Central memory CD4-positive, alpha-beta T cell (primary cell): ENCODE measurements at places on chromosomes 6 and 20.

DNA sequence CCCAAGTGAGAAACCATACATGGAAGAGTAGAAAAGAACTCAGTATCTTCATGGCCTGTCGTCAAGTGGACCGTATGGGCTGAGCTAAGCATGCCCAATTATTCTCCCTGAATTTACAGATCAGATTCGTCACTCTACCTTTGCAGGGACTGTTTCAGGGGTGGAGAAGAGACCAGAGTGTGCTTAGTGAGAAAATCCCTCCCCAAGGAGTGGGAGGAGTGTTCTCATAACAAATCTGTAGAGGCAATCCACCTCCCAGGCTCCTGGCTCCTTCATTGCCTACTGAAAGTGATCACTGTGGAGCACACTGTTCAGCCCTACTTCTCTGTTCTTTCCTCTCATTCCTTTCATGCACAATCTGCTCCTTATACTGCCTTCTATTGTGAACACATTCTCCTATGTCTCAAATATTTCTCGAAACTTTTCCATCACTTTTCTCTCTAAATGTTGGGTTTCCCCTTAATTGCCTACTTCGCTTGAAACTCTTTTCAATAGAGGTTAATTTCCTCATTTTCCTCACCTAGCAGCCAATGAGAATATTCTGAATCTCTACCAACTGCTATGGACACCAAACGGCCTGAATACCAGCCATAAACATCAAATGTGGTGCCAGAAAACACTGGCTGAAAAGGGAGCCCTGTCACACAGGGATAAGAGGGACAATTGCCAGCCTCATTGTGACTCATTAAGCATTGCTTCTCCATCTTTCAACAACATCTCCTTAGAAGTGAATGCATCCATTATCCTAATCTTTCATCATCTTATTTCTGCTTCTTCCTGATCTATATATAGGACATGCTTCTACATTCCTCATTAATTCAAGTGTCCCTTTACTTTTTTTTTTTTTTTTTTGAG is 398.3 kb downstream of the UTRN start:
- no peak for DNase-seq

- DNase-seq, result no peak
These were observed 151.7 kb upstream of the CEP162 start for GRCh38 chr6:84379142-84379541.

- no peak for DNase-seq
These were observed 430 bp upstream of the SOX18 start for GRCh38 chr20:64049878-64050260.

DNA sequence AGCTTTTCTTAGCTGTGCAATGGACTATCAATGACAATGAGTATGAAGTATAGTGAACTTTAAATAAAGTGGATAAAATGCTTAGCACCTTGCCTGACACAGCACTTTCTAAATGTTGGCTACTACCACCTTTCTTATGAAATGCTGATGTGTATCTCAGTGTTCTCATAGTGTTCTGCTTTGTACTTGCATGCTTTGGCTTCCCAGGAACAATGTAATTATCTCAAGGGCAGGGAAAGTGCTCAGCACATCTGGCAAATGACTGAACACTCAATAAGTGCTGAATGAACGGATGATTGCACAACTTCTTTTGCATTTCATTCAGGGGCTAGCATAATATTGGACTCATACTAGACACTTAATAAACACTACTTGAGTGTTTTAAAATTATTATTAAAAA is 28.2 kb upstream of the NOX3 start:
- no peak for DNase-seq

- no peak for DNase-seq
These were observed 1336.7 kb upstream of the CITED2 start for GRCh38 chr6:140711019-140711613.

- DNase-seq, result no peak
These were observed 30.4 kb downstream of the IBTK start for GRCh38 chr6:82217018-82217586.

DNA sequence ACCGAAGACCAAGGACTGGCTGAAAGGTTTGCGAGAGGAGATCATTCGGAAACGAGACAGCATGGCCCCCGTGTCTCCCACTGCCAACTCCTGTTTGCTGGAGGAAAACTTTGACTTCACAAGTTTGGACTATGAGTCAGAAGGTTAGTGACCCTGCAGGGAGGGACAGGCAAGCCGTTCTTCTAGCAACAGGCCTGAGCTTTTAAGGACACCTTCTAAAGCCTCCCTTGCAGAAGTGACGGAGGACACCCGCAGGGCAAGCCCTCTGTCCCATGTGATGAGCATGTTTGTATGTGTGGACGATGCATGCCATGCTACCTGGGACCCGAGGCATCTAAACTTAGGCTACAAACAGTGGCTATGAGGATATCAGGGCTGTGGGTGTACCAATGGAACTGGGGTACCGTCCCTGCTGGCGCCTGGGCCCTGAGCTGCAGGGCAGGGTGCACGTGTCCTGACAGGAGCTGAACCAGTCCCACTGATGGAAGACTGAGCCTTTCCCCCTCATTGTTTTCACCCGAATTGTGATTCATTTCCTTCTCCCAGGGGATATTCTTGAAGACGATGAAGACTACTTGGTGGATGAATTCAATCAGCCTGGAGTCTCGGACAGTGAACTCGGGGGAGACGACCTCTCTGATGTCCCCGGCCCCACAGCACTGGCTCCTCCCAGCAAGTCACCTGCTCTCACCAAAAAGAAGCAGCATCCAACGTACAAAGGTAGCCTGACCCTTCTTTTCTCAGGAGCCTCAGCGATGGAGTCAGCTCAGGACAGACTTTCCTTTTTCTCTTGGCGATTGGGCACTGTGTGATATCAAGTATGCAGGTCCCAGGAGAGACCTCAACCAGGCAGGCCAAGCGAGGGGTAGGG is 84.4 kb downstream of the SERAC1 start:
- no peak for DNase-seq

DNA sequence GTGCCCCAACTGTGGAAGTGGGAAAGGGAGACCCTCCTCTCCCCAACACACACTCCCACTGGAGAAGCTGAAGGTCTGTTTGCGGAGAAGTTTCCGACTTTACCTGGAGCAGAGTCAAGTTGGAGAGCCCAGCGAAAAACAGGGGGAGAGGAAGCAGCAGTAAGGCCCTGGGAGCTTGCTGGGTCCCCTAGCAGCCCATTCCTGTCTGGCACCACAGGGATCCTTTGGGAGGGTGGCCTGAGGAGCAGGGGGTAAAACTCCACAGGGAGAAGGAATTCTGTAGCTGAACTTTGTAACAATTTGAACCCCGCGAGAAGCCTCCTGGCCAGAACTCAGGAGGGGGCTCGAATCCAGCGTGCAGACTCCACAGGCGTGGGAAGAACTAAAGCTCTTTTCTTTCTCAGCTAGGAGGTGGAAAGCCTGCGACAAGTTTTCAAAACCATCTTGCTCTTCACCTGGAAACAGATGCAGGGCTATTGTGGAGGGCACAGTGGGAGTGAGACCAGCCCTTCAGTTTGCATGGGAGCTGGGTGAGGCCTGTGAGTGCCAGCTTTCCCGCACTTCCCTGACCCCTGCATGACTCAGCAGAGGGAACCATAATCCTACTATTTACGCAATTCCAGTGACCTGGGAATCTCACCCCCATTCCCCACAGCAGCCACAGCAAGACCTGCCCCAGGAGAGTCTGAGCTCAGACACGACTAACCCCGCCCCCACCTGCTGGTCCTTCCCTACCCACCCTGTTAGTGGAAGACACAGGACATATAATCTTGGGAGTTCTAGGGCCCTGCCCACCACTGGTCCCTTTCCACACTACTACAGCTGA is 25.8 kb downstream of the SERPINB9 start:
- no peak for DNase-seq

GRCh38 chr6:166500246-166500645 is 86.2 kb downstream of the RAMACL start:
- DNase-seq, result no peak

GRCh38 chr6:38625217-38625616 is 14.5 kb downstream of the BTBD9 start:
- no peak for DNase-seq
